SK-MEL-5 (cell line): ENCODE measurements at places on chromosomes 7 and 10.

GRCh38 chr10:30432622-30433305 lies 1.2 kb upstream of the MAP3K8 start:
- DNase-seq: no peak

GRCh38 chr10:14658331-14659127 lies 116.2 kb downstream of the FAM107B start:
- DNase-seq: peak; percentile 75

GRCh38 chr10:132141076-132141475 lies 45.7 kb upstream of the DPYSL4 start:
- DNase-seq: no peak

GRCh38 chr10:43071865-43072650 lies 4.8 kb upstream of the RET start:
- no peak for DNase-seq

- no peak for DNase-seq
Measured at GRCh38 chr10:68402276-68402675, 4.8 kb downstream of the RUFY2 start.

DNA sequence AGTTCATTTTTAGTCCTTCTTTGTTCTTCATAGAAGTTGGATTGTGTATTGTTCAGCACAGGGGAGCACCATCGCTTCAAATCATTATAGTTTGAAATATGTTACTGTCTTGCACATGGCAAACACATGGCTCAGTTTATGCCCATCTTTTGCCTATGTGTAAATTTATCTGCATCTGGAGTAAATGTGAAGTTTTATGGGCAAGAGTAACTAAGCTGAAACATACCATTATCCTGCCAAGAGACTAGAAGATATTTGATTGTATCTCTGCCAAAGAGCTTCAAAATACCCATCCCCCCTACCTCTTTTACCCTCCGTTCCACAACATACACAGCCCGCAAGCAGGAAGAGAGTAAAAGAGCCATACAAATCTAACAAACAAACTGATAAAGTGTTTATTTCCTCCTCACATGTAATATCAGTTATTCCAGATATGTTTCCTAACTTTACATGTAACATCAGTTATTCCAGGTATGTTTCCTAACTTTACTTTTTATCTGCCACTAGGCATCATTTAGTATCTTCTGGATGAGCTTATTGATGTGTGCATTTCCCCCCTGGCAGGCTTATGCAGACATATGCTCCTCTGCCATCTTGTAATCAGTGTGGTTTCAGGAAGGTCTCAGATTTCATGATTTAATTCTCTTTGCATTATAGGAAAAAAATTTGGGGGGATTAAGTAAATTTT lies 127.7 kb downstream of the SRI start:
- DNase-seq: no peak

DNA sequence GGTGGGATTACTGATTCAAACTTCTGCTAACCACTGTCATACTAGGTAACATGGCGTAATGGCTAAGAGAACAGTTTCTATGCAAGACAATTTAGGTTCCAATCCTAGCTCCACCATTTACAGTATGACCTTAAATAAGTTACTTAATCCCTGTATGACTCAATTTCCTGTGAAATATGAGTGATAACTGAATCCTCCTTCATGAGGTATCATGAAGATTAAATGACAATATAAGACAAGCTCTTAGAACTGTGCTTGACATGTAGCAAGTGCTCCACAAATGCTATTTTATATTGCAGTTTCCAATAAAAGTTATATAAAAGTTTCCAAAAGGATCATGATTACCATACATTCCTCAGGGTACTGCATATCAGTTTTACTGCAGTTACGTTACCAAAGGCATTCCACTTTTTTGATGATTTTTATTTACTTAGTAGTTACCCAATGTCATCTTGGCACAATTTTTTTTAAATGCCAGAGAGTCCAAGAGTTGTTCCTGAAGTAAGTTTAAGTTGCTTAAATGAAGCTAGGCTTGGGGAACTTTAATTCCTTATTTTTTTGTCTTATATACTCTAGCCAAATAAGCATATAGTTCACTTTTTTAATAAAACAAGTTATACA lies 7.1 kb downstream of the DOCK4 start:
- DNase-seq: no peak

GRCh38 chr7:8923164-8923806 lies 489.9 kb downstream of the NXPH1 start:
- DNase-seq: peak; percentile 62

DNA sequence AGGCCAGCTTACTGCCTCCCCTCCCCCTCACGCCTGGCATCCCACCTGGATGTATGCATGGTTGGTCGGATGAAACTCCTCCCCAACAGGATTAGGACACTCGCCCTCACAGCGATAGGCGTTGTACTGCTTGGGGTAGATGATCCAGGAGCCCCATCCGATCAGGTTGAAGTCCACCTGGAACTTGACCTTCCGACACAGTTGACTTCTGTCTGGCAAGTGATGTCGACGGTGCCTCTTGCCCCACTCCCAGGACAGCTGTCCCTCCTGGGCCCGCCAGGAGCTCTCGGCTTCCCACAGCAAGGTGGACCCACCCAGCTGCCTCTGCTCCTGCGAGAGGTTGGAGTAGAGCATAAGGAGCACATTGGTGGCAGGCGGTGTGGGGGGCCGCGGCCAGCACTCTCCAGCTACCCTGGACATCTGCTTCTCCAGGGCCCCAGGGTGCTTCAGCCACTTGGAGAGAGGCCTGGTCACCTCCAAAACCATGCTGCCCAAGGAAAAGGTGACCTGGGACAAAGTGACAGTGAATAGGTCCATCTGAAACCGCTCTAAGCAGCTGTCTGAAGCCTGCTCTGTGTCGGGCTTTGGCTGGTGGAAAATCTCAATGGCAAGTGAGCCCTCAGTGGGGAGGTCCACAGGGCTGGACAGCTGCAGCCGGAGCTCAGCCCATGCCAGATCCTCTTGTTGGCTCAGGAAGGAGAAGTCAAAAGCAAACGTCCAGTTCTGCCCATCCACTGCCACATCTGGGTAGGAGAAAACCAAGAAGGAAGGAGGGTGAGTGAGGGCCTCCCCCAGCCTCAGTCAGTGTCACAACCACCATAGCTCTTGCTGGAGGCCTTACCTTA lies 6.0 kb downstream of the NODAL start:
- DNase-seq: no peak

DNA sequence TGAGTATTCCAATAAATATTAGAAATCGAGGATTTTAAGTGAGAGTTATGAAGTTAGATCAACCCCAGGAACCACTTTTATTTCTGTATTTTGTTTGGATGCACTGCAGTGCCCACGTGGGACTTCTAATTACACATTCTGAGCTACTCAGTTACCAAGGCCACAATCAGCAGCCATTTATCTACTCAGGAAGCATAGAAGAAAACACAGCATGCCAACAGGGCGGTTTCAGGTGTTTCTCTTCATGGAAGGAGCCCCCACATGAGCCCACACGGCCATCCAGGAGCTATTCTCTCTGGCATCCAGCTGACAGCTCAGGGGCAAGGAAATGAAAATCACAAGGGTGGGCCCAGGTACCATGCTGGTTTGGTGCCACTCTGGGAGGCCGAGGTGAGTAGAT lies 266.5 kb upstream of the MKLN1 start:
- no peak for DNase-seq

DNA sequence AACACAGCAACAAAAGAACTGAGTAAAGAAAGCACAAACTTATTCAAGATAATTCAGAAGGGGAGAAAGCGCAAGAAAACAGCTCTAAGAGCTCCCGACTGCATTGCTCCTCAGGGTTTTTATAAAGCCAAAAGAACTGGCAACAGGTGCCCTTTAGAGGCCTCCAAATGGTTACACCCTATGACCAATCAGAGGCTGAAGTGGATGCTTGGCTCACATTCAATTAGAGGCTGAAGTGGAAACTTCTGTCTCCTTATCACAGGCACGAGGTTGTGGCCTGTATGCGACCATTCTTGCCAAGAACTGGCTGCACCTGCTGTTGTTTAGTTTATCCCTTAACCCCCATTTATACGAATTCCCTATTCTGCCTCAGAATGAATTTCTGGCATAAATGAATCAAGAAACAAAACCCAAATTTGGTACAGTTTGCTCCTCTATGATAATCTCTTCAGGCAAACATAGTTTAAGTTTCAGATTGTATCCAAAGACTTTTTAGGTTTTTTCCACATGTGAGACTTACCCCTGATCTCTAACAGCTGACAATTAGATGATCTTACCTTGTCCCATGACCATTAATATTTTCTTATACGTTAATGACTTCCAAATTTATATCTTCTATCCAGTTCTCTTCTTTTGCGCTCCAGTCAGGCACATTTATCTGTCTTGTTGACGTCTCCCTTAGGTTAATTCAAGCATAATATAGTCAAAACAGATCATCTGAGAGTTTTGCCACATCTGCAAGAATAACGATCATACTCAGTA lies 504.8 kb downstream of the NXPH1 start:
- DNase-seq: no peak

GRCh38 chr7:73737491-73738219 lies 947 bp downstream of the ABHD11 start:
- no peak for DNase-seq

DNA sequence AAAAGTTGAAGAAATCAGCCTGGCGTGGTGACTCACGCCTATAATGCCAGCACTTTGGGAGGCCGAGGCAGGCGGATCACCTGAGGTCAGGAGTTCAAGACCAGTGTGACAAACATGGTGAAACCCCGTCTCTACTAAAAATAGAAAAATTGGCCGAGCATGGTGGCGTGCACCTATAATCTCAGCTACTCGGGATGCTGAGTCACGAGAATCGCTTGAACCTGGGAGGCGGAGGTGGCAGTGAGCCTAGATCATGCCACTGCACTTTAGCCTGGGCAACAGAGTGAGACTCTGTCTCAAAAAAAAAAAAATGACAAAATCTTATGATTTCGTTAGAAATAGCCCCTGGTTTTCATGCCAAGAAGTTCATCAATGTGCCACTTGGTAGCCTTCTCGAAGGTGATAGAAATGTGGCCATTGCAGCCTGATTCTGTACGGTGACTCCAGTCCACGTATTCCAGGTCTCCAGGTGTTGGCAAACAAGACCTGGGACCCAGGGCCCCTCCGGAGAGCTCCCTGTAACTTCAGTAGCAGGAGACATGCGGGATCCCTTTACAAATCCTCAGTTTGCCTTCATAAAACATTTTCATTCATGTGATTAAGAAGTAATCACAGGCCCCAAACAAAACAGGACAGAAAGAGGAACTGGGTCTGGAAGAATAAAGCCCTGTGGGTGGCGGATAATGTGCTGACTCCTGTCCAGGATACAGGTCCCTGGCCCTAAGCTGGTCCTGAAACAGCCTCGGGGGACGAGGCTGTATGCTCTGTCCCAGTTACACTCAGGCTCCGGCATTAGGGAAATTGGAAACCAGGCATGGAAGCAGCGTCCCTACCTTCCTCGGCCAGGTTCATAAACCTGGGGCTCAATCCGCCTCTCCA lies 207.3 kb upstream of the SH2B2 start:
- no peak for DNase-seq

DNA sequence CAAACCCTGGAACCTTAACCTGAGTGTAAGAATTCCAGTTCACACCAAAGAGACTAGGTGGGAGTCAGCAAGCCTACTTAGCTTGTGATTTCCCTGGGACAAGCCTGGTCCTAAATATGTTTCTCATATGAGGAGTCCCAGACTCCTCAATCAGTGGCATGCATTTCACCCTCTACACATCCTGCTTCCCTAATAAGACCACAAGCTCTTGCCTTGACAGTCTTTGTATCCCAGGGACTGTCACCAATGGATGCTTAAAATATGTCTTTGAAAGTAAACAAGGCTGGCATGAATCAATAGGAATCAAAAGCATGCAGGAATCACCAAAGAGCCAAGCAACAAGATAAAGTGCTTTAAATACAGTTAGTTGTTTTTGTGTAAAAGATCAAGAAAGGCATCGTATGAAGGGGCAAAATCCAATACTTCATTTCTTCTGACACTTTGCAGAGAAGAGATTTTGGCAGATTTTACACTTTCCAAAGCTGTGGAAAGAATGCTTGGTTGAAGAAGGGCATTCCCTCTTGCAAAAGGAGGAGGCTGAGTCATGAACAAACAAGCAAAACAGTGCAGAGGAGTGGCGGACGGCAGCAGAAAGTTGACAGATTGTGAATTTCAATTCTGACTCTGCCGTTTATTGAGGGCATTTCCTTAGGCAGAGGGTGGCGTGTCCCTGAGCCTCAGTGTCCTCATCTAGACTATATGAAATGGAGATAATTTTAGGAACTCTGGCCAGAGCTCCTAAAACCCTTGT lies 8.5 kb upstream of the NFE2L3 start:
- DNase-seq: no peak

DNA sequence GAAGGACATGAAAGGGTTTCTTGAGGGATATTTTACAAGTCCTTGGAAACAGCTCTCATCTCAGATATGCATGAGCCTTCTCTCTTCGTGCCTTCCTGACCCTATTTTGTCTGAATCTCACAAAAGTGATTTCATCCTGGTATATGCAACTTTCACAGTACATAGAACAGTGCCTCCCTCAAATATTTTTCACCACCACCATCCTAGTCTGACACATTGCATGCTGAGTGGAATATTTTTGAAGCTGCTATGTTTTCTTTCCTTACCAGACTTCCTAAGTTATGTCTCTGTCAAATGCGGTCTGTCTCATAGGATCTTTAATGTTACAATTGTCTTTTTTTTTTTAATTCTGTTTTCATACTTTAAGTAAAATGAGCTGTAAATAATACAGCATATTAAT lies 673.3 kb upstream of the LRRN3 start:
- DNase-seq: no peak

DNA sequence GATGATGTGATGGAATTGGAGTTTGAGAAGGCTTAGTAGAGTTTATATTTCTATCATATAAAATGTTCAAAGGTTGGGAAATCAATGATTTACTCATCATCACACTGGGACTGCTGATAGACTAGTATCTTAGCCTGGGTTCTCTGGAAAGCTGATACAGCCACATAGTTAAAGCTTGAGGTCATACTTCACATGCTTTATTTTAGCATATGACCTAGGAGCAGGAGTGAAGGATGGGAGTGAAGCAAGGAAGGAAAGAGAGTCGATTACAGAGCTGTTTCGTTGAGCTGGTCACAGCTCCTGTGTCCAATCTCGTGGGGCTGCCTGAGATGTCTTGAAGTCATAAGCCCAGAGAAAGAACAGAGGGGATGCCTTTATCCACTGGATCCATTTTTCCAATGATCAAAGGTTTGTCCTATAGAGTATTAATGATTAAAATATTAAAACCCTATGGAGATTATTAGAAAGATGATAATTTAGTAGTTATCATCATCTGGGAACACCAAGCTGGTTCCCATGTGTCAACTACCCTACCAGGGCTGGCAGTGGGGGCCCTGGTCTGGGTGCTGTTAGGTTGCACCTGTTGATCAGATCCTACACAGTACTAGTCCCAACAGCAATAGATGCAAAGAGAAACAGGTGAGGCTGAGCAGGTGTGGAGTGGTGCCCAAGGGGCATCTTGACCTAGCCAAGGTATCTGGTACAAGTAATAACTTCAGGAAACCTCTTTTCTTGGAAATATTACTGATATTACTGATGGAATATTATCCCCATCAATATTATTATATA lies 77.8 kb downstream of the BAMBI start:
- DNase-seq: no peak

DNA sequence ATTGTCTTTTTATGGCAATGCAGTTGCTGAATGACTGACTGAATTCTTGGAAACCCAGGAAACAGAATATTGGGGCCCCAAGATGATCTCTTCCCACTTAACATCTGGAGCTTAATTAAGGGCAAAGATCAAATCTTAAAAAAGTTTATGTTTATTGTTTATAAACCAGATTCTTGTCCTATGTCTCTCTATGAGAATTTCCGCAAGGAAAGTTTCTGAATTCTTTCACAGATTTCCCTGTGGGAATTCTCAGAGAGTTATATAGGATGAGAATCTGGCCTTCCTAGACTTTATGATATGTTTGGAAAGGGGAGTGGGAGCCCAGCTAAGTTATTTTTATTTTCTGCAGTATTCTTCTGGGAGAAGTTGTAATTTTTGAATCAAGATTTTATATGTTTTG lies 166.3 kb downstream of the RNLS start:
- no peak for DNase-seq
